ENCODE measurements at places on chromosomes 1 and 21. TPM values are rescaled to one million over a fixed set of nuclear protein-coding genes. Genes with fewer than 3 reads are reported as not detected.

CD84 gene
- 0.74 TPM for polyA plus RNA-seq

- peak; percentile 79 for DNase-seq
Observed at GRCh38 chr1:225474986-225475820, 47.4 kb upstream of the LBR start.

GRCh38 chr1:168420177-168420576 lies 123.6 kb downstream of the XCL2 start:
- DNase-seq = no peak

GRCh38 chr1:153754266-153754665 lies 20.9 kb upstream of the SLC27A3 start:
- DNase-seq = no peak

DNA sequence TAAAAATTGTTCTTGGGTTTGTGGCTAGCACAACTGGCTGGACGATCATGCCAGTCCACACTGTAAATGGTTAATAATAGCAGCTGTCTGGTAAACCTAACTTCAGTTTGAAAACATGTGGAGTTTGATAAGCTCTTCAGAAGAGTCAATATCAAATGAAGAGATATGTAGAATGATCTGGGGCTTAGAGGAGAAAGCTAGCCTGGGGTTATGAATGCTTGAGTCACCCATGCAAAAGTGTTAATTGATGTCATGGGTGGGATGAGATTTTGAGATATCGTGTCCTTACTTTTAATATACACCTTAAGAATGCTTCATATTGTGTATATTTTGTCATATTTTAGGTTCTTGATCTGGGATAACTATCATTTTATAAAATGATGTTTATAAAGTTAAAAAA lies 554.7 kb upstream of the ZRANB2 start:
- DNase-seq = no peak
